ENCODE measurements at places on chromosomes 7 and 10.
A peak's percentile ranks its signal among the peaks of the same experiment; 100 is the strongest.

GRCh38 chr7:75617634-75618234 is 121.0 kb downstream of the HIP1 start:
- no peak for DNase-seq

DNA sequence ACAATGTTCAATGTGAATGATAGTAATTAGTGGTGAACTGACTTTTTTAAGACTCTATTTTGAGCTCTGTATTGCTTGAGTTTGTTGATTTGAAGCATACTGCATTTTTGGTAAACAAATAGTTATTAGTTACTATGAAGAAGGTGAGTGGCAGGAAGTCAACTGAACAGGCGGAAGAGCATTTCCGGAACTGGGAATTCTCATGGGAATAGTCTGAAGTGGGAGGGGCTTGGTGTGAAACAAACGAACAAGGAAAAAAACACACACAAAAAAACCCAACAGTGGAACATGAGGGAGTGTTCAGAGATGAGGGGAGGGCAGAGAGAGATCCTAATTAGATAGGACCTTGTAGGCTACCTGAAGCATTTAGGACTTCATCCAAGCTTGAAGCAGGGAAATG is 43.9 kb upstream of the C1QL3 start:
- no peak for DNase-seq

DNA sequence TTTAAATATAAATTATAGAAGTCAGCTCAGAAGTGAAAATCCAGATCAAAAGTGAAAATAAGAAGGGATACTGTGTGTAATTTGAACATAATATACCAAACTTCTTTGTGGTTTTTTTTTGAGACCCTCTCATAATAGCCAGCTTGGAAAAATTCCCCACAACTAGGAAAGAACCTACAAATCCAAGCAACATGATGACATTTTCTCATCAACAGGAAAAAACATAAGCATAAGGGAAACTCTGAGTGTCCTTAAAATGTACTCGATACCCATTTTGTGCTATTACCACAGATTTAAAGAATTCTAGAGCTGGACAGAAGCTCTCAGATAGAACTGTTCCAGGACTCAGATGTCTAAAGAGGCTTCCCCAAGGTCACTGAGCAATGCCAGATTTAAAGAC is 214.8 kb upstream of the KLF14 start:
- DNase-seq = no peak

- DNase-seq = no peak
These were observed 290.8 kb upstream of the BMPER start for GRCh38 chr7:33614357-33615117.

- peak; percentile 90 for DNase-seq
These were observed 62.8 kb upstream of the GSDME start for GRCh38 chr7:24819916-24820689.

DNA sequence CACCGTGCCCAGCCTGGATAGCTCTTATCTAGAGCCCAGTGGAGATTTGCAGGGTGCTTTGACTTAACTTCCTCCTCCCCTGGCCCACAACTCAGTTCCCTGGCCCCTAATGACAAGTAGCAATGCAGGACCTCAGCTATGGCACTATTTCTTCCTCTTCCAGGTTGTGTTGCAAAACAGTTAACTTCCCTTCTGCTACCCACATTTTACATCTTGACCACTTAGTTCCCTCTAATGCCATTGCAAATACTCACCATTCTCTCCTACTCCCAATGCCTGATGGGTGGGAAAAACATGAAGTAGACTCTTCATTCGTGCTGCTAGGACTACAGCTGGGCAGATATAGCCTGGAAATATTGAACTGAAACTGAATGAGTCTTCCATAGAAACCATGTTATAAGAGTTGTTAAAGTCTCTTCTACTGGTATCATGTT is 39.1 kb upstream of the FGL2 start:
- DNase-seq = no peak

GRCh38 chr7:66016131-66016461 is 34.1 kb upstream of the GUSB start:
- DNase-seq = no peak

GRCh38 chr7:150954986-150955518 is 23.1 kb downstream of the KCNH2 start:
- no peak for DNase-seq

GRCh38 chr7:33970536-33970935 is 65.2 kb downstream of the BMPER start:
- no peak for DNase-seq

DNA sequence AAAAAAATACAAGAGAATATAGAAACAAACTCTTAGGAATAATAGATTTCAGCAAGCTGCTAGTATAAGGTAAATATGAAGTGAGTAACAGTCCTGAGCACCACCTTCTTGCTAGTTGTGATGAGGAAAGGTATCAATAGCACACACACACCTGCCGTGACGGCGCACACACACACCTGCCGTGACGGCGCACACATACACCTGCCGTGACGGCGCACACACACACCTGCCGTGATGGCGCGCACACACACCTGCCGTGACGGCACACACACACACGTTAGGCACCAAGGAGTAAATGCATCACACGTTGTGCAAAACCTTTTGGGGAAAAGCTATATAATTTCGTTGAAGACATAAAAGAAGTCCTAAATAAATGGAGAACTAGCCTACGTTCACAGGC is 4.7 kb upstream of the JAKMIP3 start:
- no peak for DNase-seq

DNA sequence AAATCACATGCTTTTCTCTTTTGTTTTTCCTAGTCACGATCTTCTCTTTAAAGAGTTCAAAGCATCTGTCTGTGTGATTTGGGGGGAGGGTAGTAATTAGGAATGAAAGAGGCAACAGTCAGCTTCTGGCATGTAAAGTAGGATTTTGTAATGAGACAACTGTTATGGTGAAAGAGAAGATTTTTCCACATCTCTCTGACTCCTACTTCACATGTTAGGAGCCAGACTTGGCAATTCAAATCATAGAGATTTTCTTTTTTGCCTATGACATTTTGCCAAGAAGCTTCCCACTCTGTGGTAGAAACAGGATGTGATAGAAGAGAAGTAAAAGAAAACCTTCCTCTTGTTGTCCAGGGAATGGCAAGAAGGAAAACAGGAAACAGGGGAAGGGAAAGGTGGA is 38.3 kb upstream of the KLHL7 start:
- no peak for DNase-seq

DNA sequence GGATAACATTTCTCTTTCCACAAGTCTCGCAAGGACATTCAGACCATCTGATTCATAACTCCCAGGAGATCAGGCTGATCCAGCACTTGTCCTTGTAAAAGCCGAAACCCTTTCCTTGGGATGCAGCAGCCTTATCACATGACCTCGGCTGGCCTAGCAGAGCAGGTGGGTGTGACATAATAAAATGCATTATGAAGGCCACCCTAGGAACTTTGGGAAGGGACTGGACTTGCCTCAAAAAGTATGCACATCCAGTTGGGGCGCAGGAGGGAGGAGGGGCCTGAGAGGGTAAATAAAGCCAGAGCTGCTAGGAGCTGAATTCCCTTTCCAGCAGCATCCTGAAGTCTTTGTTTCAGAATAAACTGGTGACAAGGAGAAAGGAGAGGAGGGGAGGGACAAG is 260.8 kb downstream of the SNX13 start:
- DNase-seq = no peak

- no peak for DNase-seq
These were observed 52.8 kb downstream of the CUBN start for GRCh38 chr10:17076626-17077345.

DNA sequence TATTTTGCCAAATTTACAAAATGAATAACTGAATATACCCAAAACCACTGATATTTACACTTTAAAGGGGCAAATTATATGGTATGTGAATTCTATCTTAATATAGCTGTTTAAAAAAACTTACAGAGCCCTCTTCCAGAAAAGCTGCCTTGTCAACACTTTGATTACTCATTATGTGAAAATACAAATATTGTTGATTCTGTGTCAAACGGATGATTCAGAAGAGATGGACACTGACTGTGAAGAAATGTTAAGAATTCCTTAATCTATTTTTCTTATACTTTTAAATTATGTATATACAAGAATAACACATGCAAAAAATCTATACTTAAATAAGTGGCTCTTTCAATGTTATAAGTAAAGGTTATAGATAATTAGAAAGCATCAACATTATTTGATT is 41.5 kb downstream of the SMURF1 start:
- DNase-seq = no peak

GRCh38 chr7:134209322-134210015 is 82.3 kb downstream of the LRGUK start:
- no peak for DNase-seq

DNA sequence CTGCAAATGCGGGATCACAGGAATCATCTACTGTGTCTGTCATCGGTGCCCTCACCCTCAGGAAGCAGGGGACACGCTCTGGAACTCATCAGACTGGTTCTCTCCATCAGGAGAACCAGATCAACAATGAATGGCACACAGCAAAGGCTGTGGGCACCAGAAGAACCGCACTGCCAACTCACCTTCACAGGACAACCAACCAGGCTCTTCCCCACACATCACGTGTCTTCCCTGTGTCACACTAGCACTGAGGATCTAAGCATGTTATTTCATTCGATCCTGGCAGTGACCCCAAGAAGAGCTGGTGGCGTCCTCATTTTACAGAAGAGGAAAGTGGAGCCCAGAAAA is 106.1 kb downstream of the TNS3 start:
- no peak for DNase-seq

Data from NCI-H1105 (cell line).